Bronchus fibroblast of lung (primary cell): ENCODE measurements at places on chromosomes 12 and 14. TPM values are rescaled to one million over a fixed set of nuclear protein-coding genes. Genes with fewer than 3 reads are reported as not detected.

The DPPA3 gene
- total RNA-seq: not detected in 2 replicates

The SIX1 gene
- total RNA-seq: 48.8 and 50.4 TPM in 2 replicates

The ENDOU gene
- total RNA-seq: not detected in 2 replicates

The TMEM132C gene
- total RNA-seq: not detected in 2 replicates

The MAP1LC3B2 gene
- 0.17 and 0.30 TPM in 2 replicates for total RNA-seq
